ENCODE measurements at places on chromosomes 16 and 17.

GRCh38 chr17:28466001-28466400, 7.4 kb upstream of the SLC13A2 start:
- no peak for DNase-seq

DNA sequence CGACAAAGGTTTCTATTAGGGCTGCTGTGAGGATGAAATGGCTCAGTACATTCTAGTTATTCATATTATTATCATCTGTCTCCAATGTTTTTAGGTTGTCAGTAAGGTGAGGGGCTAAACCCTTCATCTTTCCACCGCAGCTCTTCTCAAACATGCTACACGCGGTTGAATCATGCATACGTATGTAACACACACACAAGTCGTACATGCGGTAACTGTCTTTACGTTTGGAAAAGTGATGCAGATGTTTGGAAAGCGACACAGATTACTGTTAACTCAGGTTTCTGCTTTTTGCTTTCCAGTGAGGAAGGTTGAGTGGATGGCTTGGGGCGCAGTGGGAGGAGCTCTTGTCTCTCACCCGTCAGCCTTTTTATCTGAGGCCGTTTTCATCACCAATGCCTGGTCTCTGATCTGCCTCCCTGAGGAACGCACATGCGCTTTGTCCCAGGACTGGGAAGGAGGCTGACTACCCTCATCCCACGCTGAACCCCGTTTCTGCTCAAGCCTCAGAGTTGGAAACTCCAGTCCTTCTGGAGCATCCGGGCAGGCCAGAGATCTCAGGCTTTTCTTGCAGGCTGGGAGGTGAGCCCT, 3.2 kb upstream of the FOXL1 start:
- DNase-seq = no peak

DNA sequence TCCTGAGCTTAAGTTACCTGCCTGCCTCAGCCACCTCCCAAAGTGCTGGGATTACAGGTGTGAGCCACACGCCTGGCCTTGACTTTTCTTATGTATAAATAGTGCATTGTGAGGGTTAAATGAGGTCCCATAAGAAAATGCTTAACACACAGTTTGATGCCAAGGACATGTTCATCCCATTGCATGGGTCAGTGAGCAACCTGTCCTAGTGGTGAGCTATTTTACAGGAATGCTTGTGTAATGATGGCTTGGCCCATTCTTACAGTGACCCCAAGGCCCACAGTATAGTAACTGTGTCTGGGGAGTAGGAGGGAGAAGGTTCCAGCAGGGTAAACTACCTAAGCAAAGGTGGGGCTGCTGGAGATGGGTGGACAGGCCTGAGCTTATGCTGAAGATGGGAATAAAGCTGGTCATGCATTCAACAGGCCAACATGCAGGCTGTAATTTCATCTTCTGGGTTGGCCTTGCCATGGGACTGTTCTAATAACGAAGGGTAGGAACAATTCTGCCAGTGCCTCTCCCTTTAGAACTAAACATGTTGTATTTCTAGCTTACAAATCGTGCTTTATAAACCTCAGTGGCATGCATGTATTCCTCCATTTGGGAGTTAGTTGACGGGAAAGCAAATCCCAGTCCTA, 6.2 kb downstream of the ACSF2 start:
- DNase-seq = no peak

DNA sequence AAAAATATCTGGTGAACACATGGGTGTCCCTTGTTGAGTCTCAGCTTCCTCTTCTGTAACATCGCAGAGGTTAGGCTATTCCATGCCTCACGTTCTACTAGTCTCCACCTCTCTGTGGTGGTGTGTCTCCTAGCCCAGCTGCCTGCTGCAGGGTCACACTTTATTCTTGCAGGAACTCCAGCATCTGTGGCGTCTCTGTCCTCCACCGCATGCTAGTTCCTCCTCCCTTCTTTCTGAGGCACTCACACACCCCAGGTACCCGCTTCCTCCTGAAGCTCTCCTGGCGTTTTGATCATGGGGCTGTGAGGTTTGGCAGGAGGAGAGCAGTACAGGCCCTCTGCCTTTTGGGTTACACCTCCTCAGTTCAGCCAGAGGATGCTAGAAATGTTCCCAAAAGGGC, 9.9 kb upstream of the TEX2 start:
- no peak for DNase-seq

GRCh38 chr17:17776889-17777288, 59.9 kb downstream of the SREBF1 start:
- no peak for DNase-seq

DNA sequence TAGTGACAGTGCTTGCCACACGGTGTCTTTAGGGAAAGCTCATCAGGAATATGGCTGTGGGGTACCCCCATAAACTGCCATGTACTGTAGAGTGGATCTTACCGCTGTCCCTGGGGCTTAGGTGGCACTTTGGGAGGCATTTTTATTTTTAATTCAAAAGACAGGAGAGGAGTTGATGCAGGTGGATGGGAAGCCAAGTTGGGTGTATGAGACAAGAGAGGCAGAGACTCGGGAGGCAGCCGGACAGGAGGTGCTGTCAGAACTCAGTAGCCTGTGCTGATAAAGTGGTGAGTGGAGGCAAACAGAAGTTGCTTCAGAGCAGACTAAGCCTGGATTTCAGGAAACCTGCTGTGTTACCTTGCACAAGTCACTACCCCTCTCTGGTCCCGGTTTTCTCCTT, 185.9 kb downstream of the TMEM132E start:
- DNase-seq = no peak

GRCh38 chr17:17495536-17496188, 533 bp downstream of the RASD1 start:
- DNase-seq = no peak

DNA sequence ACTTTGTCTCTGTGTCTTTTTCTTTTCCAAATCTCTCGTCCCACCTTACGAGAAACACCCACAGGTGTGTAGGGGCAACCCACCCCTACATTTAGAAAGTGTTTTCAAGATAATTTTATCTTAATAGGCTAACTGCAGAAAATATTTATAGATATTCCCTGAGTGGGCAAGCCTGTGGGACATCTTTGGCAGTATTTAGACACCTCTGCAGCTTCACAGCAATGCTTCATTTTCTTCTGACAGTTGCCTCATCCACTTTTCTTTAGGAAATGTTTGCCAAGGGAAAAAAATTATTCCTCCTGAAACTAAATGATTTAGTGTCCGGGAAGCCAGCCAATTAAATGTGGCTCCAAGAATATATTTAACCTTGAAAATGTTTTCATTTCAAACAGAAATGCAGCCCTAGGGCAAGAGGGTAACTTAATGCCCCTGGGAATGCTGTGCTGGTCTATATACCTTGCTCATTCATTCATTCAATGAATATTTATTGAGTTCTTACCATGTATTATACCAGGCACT, 290.4 kb downstream of the ABCC12 start:
- DNase-seq = no peak

GRCh38 chr17:45650561-45650960, 133.6 kb upstream of the CRHR1 start:
- no peak for DNase-seq

DNA sequence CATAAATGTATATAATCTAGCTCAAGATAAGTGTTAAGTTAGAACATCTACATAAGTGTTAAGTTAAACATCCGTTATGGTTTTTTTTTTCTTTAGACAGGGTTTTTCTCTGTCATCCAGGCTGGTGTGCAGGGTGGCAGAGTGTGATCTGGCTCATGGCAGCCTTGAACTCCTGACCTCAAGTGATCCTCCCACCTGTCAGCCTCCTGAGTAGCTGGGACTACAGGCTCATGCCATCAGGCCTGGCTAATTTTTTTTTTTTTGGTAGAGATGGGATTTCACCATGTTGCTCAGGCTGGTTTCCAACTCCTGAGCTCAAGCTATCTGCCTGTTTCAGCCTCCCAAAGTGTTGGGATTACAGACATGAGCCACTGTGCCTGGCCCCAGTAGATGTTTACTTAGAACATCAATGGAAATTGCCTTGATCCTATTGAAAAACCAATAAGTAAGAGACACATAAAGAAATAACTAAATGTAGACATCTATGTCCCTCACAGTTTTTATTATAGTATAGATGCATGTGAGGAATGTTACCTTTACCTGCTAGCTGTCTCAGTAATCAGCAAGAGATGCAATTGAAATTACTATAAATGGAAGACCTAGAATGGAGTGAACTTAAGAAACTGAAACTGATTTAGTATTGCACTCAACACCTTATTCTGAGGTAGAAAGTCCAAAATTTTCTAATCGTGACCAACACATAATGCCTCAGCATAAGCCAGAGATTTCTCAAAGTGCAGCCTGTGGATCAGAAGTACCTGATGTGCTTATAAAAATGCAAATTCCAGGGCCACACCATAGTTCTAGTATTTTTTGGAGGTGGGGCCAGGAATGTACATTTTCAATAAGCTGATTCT, 5.5 kb upstream of the FAM20A start:
- no peak for DNase-seq

GRCh38 chr17:4900231-4901107, 1.1 kb downstream of the C17orf107 start:
- peak; percentile 30 for DNase-seq

DNA sequence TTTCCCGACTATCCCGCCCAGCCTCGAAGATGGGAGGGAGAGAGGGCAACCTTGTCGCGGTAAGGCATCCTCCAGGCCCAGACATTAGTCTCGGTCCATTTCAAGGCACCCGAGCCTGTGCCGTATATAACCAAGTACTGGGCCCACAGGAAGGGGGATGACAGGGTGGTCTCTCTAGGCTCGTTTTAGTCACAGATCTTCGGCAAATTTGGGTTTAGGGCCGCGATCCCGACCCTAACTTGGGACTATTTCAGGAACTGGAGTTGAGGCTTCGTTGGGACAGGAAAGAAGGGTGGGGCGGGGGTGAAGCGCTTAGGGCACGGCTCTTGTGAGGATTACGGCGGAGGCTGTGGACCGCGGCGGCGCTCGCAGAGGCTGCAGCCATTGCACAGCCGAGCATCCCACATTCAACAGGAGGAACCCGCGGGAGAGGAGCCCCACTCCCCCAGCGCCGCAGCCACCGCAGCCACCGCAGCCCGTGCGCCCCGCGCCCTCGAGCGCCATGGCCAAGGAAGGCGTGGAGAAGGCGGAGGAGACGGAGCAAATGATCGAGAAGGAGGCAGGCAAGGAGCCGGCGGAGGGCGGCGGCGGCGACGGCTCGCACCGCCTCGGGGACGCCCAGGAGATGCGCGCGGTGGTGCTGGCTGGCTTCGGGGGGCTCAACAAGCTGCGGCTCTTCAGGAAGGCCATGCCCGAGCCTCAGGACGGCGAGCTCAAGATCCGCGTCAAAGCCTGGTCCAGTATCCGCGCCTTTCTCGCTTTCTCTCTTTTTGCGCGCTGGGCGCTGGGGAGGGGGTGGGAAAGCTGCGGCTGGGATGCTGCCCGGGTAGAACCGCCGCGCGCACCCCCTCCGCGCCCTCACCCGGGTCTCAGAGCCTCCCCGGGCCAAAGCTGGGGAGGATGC, at the start of gene VAT1L:
Gene VAT1L (plus strand): TSS at position 384 of the 904 bp plus-strand sequence. CDS start 119 bp downstream, at position 503.
- no peak for DNase-seq

- DNase-seq = no peak
Measured at GRCh38 chr16:83681381-83681956, 126.3 kb upstream of the HSBP1 start.

GRCh38 chr16:88264641-88265285, 118.0 kb upstream of the ZNF469 start:
- DNase-seq = peak; percentile 58

DNA sequence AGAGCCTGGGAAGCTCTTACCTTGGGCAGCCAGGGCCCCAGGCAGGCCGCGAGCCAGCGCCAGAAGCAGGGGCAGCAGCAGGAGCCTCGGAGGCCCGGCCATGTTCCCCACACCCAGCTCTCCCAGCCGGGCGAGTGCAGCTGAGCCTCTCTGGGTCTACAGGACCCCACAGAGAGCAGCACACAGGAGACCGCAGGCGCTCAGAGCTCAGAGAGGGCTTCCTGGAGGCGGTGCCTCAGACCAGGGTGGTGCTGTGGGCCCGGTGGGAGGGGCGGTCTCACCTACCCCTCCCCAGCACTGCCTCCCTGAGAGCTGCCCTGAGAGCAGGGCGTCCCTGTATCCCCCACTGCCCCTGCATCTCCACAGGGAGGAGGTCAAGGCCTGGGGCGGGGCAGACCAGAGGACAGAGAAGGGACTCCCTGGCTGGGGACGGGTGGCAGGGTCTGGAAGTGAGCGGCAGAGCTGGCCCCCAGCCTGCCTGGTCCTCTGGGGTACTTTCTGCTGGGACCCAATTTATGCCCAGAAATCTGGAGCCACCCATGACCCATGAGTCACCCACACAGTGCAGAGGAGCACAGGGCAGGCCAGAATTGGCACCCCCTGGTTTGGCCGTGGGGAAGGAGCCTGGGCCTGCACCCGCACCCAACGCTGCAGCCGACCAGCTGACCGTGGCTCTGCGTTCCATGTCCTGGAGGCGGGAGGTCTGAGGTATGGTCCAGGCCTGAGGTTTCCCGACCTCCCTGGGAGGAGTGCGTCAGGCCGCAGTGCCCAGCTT, at the start of gene CD7:
Gene CD7 (minus strand): TSS at position 215 of the 775 bp plus-strand sequence. CDS start 113 bp downstream, at position 102.
- DNase-seq = peak; percentile 55

- DNase-seq = no peak
Measured at GRCh38 chr17:64683796-64684195, 21.7 kb upstream of the SMURF2 start.

GRCh38 chr17:11943759-11944347, 53.4 kb downstream of the ZNF18 start:
- no peak for DNase-seq

DNA sequence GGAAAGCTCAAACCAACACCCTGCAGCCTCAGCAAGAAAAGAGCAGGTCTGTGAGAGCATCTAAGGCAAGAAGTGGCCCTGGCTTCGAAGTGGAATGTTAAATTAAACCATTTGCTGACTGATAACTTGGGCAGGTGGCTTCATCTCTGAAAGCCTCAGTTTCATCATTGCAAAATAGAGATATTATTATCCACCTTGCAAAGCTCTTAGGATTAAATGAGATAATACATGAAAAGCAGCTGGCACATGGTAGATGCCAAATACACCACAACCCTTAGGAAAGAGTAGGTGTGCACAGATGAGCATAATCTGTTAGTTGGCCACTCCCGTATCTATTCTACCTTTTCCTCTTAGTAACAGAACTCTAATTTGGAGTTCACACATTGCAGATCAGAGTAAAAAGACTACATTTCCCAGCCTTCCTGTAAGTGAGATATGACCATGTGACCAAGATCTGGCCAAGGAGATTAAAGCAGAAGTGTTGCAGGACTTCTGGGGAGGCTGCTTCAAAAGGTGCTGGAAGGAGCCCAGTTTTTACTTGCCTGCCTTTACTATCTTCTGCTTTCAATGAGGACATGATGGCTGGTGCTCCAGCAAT, 288.7 kb downstream of the SOX9 start:
- DNase-seq = no peak
